Left cardiac atrium (tissue), 4 donors: ENCODE measurements at places on chromosomes 2 and 18. TPM values are rescaled to one million over a fixed set of nuclear protein-coding genes. Genes with fewer than 3 reads are reported as not detected.

The TFPI gene
- total RNA-seq, result 68.6 TPM

DNA sequence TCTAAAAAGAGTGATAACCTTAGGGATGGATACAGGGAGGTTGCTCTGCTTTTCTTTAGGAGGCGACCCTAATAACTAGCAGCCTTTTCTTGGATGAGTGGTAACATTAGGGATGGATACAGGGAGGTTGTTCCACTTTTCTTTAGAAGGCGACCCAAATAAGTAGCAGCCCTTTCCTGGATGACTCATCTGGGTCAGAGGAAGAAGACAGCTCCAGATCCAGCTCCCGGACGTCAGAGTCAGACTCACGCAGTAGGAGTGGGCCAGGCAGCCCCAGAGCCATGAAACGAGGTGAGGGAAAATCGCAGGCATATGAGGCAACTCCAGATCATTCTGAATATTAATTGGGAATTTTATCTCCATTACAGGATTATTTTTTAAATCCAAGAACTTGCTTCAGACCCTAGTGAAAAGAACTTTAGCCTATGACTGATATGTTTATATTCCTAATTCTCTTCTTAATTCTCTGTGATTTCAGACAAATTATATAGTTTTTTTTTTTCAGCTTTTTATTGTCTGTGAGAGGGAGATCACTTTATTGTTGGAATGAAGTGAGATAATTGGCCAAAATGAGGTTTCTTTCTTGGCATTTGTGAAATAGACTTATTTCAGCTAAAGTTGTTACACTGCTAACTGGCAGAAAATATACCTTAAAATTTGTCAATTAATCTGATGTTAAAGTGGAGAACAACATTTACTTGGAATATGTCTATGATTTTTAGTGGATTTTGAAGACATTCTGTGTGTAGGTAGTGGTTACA is 31.2 kb upstream of the C1GALT1C1L start:
- peak; percentile 72 for DNase-seq

The TSHZ1 gene
- total RNA-seq, result 14.0 TPM

GRCh38 chr2:1837022-1837421 is 92.7 kb upstream of the PXDN start:
- no peak for DNase-seq

The DIPK1C gene
- 1.3 TPM for total RNA-seq
